Stimulated activated CD8-positive, alpha-beta memory T cell treated with anti-CD3 and anti-CD28 coated beads, Interleukin-2, amount 100 ng/mL, for 1 hour (primary cell): ENCODE measurements at places on chromosomes 3 and 15.

GRCh38 chr3:173911446-173911845, 513.9 kb downstream of the NLGN1 start:
- DNase-seq, result no peak

DNA sequence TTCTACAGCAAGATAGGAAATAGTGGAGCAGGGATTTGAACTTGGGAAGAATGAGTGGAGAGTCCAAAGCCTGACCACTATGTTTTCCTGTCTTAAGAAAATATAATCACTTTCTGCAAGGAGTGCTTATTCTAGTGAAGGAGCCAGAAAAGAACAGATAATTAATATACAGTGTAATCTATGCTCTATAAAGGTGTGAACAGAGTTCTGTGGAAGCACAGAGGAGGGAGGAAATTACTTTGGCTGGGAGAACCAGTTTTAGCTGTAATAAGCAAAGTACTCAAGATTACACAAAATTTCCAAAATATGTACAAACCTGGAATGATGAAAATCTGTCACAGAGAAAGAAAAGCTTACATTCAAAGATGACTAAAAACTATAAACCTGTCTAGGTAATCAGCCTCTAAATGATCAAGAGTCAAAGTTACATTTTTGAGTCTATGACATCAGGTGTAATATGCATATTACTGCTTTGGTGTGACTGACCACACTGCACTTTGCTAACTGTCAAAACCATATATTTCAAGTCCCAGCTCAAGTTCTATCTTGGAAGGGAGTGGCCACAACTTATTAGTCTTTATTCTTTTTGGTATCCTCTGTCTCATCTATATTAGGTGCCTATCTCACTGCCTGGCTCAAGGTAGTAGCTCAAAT, 40.7 kb upstream of the MB21D2 start:
- DNase-seq, result no peak

DNA sequence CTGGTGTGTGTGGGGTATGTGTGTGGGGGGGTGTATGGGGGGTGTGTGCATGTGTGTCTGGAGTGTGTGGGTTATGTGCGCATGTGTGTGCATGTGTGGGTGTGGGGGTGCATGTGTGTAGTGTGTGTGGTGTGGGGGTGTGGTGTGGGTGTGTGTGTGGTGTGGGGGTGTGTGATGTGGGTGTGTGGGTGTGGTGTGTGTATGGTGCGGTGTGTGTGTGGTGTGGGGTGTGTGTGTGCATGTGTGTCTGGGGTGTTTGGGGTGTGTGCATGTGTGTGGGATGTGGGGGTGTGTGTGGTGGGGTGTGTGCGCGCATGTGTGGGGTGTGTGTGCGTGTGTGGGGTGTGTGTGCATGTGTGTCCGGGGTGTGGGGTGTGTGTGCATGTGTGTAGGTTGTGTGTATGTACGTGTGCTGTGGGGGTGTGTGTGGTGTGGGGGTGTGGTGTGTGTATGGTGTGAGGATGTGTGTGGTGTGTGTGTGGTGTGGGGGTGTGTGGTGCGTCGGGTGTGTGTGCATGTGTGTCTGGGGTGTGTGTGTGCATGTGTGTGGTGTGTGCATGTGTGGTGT, 6.2 kb upstream of the OCA2 start:
- no peak for DNase-seq

GRCh38 chr3:13012221-13012691, 61.0 kb downstream of the IQSEC1 start:
- no peak for DNase-seq

- DNase-seq, result no peak
Measured at GRCh38 chr3:98914210-98915080, 12.9 kb upstream of the DCBLD2 start.

DNA sequence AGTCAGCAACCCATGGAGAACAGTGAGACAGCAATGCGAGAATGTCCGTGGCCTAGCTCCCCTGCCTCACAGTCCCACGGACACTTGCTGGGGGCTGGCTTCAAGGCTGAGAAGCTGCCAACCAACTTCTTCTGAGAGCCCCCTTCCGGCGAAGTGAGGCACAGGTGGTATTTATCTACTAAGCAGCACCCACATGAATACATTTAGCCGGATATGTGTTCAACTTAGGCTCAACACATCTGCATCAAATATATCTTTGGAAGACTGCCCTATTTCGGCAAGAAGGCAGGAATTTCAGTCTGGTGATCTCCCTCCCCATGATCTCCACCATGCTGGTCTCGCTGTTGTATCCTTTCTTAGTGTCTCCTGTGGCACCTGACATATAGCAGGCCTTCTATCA, 340.9 kb upstream of the NR2E3 start:
- DNase-seq, result no peak

- DNase-seq, result no peak
Measured at GRCh38 chr3:114659109-114660061, 365.6 kb downstream of the TIGIT start.

DNA sequence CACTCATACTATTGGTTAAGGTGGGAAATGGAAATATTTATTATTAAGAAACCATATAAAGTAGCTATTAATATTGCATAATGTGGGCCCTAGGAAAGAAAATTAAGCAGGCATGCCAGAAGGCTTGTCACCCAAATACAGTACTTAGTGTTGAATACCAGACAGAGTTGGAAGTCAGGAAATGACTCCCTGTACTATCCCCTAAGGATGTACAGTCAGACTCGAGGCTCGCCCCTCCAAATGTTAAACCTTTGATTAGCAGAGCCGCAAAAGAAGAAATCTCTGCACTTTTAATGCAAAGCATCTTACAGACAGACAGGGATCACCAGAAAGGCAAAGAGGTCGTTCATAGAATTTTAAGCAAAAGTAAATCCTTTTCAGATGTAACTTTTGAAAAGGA, 11.3 kb upstream of the RBSN start:
- DNase-seq, result no peak

GRCh38 chr3:84825817-84826216, 133.0 kb upstream of the CADM2 start:
- DNase-seq, result no peak

DNA sequence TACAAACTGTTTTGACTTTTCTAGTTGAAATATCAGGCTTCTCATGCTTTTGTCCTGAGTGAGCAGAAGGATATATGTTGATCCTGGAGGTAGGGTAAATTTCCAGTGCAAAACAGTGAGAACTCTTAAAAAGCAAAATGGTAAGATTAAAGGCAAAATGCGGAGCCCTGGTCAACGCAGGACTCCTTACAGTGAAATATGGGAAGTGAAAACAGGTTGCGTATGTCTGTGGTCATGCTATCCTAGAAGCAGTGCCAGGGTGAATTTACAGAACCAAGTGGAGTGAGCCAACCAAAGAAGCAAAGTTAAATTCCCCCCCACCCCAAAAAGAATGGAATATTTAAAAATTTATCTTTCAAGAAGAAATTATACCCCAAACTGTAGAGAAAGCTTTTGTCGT, 256.4 kb downstream of the NR2F2 start:
- DNase-seq, result no peak

- no peak for DNase-seq
Measured at GRCh38 chr15:95918525-95918924, 412.0 kb upstream of the NR2F2 start.

- DNase-seq, result no peak
Measured at GRCh38 chr3:88758676-88759075, 348.7 kb upstream of the EPHA3 start.

DNA sequence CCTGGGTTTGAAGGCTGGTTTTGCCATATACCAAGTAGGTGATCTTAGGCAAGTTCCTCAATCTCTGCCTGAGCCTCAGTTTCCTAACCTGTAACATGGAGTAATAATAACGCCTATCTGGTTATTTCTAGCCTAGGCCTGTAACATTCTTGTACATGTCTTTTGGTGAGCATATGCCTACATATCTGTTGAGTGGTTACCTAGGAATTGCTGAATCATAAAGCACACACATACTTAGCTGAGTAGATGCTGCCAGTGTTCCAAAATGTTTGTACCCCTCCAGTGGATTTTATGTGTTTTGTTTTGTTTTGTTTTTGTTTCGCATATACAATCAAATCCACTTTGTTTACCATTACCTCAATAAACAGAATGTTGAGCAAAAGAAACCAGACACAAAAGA, 17.4 kb upstream of the MFGE8 start:
- DNase-seq, result no peak

DNA sequence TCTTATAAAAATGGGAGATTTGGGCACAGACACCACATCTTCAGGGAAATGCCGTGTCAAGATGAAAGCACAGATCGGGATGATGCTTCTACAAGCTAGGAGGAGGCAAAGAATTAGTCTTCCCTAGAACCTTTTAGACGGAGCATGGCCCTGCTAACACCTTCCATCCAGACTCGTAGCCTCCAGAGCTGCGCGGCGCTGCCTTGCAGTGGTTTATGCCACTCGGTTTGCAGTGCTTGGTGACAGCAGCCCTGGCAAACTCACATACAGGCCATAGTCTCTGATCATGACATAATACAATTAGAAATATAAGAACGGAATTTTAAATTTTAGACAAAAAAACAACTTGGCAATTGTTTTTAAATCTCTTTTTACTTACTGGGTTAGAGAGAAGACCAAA, 37.1 kb upstream of the SLC41A3 start:
- DNase-seq, result no peak

DNA sequence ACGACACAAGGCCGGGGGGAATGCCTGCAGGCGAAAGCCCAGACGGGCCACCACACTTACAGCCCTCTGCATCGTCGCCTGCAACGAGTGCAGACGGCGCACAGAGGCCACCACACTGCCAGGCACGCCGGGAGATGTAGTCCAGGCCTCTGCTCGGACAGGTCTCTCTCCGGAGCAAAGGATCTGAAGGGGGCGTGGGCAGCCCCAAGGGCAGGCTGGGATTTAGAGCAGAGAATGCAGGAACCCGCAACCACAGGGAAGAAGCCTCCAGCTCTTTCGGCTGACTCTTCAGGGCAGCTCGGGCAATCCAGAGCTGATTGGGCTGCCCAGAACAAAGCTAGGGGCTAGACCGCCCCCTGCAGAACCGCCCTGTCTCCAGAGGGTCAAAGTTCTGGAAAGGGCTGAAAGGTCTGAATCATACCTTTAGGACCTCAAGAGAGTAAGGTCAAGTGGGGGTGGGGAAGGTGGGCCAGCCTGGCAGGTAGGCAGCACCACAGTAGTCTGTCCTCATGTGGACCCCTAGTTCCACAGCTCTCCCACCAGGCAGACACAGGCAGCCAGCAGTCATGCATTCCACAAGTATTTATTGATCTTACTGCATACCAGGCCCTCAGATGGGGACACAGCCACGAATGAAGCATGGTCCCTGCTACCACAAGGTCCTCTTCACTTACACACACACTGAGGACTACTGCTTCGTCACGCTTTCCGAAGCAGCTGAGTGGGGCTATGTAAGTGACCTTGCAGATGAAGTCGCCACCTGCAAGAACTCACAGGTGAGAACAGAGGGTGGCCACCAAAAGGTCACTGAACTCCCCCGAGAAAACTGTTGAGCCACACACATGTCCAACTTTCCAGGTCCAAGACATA, at the start of gene AMT:
TSS of gene AMT (minus strand) at position 95 of the 870 bp plus-strand sequence. CDS start at position 72, 23 bp downstream.
- DNase-seq, result no peak

GRCh38 chr3:42875325-42876151, at the start of gene CYP8B1:
TSS of gene CYP8B1 (minus strand) at chr3:42875879. CDS start at chr3:42875816, 63 bp downstream.
- DNase-seq, result no peak

- no peak for DNase-seq
Measured at GRCh38 chr15:31157644-31158069, 56.1 kb upstream of the TRPM1 start.

- no peak for DNase-seq
Measured at GRCh38 chr3:168844472-168844871, 748.7 kb upstream of the GOLIM4 start.

DNA sequence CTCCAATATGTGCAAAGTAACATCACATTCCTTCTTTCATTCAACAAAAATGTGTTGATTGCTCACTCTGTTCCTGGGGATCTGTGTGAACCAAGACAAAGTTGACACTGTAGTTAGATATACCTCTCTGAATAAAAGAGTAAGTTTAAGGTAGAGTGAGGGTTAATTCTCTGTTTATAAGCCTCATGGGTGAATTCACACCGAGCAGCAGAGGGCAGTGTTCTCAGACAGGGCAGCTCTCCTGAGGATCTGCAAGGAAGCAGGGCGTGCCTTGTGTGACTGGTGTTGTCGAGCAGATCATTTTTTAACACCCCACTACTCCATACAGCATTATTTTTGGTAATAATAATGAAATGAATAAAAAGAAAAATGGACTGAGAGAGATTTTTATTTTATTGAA, 34.4 kb downstream of the PAQR9 start:
- DNase-seq, result no peak

DNA sequence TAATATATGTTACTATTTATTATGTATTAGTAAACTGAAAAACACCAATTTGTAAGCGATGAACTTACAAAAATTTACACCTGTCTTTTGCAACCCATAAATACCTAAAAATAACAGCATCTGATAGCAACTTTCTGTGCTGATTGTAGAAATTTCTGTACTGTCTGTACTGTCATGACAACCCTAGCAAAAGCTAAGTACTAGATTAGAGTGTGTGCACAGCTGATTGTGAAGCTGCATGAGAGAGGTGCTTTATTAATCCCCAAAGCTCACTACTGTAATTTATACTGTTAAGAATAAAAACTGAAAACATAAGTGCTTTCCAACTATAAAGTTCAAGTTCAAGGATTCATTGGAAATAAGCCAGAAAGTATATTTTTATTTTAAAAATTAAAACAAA, 815 bp downstream of the BCL2A1 start:
- no peak for DNase-seq

DNA sequence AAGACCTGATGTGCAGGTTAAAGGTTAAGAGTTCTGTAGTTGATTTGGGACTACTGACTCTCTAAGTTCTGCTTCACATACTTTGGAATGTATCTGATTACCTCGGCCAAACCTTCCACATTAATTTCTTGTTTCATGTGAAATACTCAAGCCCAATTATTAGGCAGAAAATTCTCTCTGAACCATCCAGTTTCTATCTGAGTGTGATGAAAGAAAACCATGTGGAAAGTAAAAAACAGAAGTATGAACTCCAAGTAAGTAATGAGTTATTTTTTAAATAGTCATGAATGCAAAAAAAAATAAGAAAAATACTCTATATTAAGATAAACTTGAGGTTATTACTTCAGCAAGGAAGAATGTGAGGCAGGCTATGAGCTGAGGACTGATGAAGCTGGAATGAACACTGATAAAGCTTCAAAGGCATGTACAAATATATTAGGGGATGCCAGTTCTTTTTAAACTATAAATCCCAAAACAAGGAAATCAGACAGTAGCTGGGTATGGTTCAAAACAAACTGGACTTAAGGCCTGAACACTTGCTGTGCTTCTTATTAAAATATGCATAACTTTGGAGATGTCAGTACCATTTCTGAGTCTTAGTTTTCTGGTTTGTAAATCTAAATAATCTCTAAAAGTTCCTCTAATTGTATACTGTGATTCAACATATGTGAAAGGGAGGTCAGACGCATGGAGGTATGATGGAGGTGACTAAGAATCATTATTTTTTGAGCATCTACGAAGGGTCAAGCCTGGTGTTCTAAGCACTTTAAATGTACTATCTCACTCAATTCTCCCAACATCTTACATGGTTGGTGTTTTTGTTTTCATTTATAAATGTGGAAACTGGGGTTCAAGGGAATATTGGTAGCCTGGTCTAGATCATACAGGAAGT, 59.6 kb downstream of the COL6A6 start:
- no peak for DNase-seq

- DNase-seq, result no peak
Measured at GRCh38 chr3:115517457-115518050, 105.8 kb upstream of the GAP43 start.
